ENCODE measurements at places on chromosomes 3 and 15.
A peak's percentile ranks its signal among the peaks of the same experiment; 100 is the strongest.

DNA sequence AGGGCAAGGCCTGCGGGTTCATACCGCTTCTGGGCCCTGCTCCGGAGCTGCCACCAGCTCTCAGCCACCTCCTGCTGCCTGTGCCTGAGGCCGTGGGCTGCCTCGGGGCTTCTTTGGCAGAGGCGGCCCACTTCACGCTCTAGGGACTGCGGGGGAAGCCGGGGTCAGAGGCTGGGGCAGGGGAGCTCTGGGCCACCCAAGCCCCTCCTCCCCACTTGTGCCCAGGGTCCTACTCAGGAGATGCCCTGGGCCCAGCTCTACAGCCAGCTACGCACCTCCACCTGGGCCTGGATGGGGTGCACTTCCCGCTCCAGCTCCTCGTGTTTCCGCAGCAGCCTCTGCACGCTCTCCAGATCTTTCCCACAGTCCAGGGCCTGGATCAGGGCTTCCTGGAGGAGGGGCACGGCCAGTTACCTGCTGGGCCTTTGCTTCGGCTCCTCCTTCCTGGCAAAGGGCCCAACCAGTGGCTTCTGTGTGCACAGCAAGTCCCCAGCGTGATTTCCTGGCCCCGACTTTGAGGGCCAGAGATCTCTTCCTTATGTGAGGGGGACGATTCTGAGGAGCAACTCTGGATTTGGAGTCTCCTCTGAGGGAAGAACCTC is 24.0 kb downstream of the PLA2G4B start:
- DNase-seq = peak; percentile 86

GRCh38 chr3:180265551-180265950 is 228.8 kb upstream of the PEX5L start:
- no peak for DNase-seq

DNA sequence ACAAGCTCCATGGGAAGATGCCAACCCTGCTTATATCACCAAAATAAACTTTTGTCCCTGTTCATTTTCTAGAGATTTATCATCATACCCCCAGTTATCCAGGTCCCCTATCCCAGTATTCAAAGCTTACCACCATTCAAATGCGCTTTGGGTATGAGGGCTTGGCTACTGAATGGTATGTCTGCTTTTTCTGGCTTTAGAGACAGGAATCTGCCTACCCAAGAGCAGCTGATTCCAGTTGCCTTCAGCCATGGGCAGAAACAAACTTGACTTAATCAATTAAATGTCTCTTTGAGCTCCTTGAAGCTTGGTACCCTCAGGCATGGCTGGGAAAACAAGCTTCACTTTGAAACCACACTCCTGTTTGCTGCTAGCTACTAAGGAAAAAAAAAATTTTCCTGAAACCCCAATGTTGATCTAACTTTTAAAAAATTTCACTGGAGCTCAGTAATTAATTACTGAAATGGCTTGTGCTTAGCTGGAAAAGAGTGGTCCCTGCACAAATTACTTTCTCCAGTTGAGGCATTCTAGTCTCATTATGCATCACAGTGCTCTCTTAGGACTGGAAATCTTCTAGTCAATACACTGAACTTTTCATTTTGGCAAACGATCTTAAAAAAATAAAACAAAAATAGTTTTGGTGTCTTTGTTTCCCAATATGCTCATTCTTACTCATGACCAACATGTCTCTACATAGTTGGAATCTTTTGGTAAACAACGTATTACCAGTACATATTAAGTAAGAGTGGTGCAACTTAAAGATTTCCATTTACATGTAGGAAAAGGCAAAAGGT is 242.8 kb downstream of the DTWD1 start:
- DNase-seq = no peak

GRCh38 chr3:189756582-189757078 is 125.4 kb downstream of the TP63 start:
- no peak for DNase-seq

DNA sequence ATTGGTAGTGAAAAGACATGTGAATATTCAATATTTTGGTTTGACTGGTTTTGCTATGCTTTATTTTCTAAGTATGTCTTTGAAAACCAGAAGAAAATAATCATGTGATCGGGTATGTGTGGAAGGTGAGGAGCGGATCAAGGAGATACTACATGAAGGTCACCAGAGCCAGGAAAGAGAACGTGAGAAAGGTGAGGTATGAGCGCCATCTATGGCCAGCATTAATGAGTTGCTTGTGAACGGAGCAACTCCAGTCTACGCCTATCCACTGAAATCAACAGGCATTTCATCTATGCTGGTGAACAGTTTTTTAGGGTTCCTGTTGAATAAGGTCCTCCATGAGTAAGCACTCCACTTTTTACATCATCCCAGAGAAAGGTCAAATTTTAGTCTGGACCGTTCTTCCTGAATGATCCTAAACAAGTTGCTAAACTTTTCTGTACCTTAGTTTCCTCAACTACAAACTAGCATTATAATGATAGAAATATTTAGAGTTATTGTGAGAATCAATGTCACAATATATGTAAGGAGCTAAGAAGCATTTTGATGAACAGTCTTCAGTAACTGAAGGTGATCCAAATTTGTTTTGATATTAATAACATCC is 1435.2 kb upstream of the CADM2 start:
- peak; percentile 89 for DNase-seq

DNA sequence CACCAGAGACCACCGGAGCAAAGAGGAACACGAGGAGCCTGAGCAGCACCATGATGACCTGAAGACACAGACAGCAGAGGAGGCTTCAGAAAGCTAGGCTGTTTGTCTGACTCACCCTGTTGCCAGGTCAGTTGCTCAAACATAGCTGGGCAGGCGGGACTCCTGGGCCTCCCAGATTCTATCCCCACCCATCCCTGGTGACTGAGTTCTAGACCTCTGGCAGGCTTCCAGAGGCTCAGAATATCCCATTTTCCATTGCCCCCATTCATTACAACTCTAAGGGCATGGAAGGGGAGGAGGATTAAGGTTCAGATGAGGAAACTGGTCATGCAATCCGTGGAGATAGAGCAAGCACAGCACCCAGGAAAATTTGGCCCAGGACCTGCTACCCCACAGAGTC is at the start of gene CDHR4:
TSS of gene CDHR4 (minus strand) at position 113 of the 400 bp plus-strand sequence. CDS start at position 52, 61 bp downstream.
- DNase-seq = no peak

- no peak for DNase-seq
Measured at GRCh38 chr15:48965972-48966371, 2.3 kb upstream of the SHC4 start.

DNA sequence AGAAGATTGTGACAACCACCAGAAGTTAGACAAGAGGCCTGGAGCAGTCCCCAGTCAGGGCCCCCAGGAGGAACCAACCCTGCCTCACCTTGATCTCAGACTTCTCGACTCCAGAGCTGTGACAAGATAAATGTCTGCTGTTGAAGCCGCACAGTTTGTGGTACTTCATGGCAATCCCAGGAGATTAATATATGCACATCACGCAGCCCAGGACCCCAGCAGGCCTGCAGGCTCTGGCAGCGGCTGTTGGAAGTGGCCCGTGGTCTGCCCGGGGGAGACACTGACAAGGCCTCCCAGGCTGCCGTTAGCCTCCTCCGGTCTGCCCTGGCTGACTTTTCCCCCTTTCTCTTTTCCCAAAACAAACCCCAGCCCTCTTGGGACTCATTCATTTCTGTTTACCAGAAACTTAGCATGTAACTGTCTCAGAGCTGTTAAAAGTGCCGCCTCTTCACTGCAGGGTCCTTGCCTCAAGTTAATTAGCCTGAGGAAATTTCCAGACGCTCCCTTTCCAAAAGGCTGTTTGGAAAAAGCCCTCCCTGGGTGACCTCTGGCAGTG is 183.5 kb upstream of the LYSMD4 start:
- DNase-seq = no peak

DNA sequence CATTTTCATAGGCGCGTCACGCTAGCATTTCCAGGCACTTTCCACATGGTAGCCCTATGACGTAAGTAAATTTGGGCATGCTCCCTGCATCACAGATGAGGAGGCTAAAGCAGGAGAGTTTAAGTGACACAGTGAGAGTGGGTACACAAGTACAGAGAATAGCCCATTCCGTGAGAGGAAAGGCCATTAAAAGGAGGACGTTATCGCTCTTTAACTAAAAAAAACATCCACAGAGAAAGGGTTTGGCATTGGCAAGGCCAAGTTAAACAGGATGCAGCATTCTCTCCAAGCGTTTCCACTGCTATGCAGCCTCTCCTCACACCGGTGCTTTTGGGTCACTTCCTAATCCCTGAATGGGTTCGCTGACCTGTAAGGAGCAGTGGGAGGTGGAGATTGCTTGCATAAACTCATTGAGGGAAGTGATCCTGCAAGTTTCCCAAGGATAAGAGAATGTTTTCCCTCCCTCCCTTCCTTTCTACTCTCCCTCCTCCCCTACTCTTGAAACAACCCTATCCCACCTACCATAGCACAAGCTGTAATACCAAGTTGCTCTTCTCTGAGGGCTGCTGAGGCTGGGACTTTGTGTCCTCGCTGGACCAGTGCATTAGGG is 147.7 kb downstream of the VGLL4 start:
- DNase-seq = peak; percentile 85

GRCh38 chr15:25972141-25972675 is 109.1 kb upstream of the ATP10A start:
- DNase-seq = no peak

DNA sequence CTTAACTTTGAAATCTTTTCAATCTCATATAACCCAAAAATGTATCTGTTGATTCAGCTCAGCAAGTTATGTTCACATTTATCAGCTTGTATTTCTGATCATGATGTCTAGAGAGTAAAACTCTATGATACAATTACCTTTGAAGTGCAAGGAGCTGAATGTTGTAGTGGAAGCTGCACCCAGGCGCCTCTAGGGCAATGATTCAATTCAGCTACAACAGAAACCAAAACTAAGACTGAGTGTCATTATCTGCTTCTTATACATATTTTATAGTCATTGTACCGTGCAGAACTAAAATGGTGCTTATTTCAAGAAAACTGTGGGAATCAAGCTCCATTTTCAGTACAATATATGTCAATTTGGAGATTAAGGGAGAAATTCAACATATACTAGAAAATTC is 1237.5 kb downstream of the ZPLD1 start:
- DNase-seq = no peak

DNA sequence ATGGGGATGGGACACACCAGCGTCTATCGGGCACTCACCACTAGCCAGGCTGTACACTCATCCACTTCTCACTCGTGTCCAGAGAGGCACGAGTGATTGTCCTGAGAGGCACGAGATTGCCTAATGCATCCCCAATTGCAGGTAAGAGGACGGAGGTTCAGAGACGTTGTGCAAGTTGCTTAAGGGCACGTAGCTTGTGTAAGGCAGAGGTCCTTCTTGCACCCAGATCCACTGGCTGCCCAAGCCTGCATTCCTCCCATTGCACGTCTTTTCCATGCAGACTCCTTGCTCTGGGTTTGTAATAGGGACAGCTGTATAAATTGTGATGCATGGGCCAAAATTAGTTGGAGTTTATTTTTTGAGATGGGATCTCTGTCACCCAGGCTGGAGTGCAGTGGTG is 264.3 kb downstream of the PLCL2 start:
- no peak for DNase-seq

DNA sequence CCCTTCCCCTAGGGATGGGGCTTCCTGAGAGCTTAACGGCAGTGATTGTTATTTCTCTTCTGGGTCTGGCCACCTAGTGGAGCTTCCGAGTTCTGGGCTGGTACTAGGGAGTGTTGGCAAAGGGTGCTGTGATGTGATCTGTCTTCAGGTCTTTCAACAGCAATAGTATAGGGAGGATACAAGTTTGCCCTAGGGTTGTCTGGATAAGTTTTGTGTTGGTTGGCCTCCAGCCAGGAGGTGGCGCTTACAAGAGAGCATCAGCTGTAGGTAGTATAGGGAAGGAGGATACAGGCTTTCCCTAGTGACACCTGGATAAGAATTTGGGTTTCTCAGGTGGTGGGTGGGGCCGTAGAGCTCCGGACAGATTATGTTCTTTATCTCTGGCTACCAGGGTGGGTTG is 19.2 kb upstream of the CPOX start:
- DNase-seq = peak; percentile 88

DNA sequence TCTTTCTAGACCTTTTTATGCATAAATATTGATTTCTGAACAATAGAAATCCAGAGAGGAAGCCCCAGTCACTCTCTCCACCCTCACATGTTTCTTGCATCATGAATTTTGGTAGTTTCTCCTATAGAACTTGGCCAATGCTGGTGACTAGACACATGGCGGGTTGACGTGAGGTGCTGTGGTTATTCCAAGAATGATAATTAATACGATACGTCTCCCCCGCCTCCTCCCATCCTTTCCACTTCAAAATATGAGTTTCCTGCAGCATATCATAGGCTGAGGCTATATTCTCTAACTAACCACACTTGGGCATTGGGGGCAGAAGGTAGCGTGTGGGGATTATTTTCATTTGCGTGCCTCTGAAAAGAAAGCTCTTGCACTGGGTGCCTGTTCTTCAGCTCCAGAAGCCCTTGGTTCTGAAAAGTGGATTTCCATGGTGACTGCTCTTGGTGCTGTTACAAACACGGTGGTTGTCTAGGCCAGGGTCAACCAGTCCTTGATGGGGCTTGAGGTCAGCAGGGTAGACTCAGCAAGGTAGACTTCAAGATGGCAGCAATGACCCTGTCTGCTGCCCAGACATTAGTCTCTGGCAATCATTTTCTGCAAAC is 5.3 kb downstream of the TNFSF10 start:
- no peak for DNase-seq

GRCh38 chr15:82999905-83000671 is 11.4 kb downstream of the C15orf40 start:
- DNase-seq = peak; percentile 62

- DNase-seq = no peak
Measured at GRCh38 chr3:172536505-172536904, 13.3 kb upstream of the TNFSF10 start.

- DNase-seq = no peak
Measured at GRCh38 chr3:80079886-80080285, 312.1 kb upstream of the ROBO1 start.

DNA sequence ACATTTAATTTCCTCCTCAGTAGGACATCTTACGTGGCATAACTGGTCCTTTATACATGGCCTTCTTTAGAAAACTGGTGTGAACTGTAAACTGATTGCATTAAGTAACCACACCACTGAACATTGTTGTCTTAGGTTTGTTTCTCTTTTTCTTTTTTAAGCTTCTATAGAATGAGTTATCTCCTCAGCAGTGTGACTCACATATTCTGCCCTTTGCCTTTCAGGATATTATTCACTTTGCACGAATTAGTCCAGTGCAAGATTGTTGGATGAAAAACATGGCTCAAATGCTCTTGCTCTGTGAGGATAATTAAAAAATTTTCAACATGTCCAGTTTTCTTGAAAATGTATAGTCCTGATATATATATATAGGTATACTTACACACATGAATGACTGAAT is 147.6 kb downstream of the KBTBD8 start:
- no peak for DNase-seq

DNA sequence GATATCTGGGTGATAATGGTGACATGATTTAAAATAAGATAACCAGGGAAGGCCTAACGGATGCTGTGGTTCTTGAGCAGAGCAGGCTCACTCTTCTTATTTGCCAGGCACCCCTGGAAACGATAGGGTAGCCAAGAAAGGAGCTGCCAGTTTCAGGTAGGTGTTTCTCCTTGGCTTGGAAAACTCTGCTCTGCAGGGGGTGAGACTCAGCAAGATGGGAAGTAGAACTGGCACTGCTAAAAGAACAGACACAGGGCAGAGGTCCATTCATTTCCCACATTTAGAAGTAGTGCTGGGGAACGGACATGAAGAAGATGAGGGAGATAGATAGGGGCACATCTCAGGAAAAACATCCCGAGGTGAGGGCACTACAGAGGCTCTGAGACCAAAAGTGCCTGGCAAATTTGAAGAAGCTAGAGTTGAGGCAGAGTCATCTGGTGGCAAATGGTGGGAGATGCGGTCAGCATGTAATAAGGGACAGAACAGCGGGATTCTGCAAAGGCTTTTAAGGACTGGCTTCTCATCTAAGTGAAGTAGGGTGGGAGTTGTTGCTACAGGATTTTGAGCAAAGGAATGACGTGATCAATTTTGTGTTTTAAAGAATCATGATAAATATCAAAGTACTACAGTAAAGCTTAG is 323.4 kb upstream of the PLSCR5 start:
- DNase-seq = peak; percentile 58

Data from endodermal cell (in vitro differentiated cells).